ENCODE measurements at places on chromosomes 7 and 10.

- DNase-seq = no peak
These were observed 54.8 kb upstream of the IFRD1 start for GRCh38 chr7:112395411-112395810.

- peak; percentile 92 for DNase-seq
These were observed at the start of gene AASS for GRCh38 chr7:122143751-122144711. Gene AASS (minus strand): TSS chr7:122144249. CDS start chr7:122133726, 10,523 bp downstream.

GRCh38 chr7:102912742-102913141 lies at the start of gene LRRC17:
Gene LRRC17 (plus strand): TSS chr7:102913000. CDS start chr7:102933914, 20,914 bp downstream.
- DNase-seq = peak; percentile 74

DNA sequence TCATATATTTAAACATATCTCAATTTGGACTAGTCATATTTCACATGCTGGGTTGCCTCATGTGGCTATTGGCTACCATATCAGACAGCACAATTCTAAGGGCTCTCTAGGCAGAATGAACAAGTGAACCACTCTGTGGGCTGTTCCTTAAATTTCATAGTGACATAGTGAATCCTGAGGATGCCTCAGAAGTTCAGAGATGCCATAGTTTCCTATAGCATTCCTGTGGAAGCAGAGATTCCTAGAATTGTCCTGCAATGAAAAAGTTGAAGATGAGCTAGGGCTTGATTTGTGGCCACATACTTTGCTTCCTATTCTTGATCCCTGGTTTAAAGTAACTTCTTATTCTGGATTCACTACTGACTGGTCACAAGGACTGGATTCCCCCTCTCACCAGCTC lies 35.6 kb downstream of the MKX start:
- no peak for DNase-seq

DNA sequence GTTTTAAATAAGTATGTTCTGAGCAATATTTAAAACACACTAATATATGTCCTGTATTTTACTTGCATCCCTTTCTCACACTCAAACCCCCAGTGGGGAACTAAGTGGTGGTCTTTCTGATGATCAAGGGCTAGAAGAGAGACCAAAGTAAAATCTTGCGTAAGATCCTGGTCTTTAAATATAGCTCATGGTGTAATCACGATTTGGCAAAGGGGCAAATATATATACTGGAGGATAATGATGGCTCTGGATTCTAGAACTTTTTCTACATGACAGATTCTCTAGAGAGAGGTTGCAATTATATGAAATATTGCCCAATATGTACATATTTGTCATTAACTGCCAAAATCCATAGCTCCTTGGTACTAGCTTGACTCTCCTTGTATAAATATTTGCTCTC lies 438.3 kb downstream of the NXPH1 start:
- no peak for DNase-seq

GRCh38 chr10:59381687-59382086 lies 19.3 kb upstream of the FAM13C start:
- no peak for DNase-seq

GRCh38 chr10:34710391-34710751 lies 104.7 kb downstream of the PARD3 start:
- peak; percentile 35 for DNase-seq

DNA sequence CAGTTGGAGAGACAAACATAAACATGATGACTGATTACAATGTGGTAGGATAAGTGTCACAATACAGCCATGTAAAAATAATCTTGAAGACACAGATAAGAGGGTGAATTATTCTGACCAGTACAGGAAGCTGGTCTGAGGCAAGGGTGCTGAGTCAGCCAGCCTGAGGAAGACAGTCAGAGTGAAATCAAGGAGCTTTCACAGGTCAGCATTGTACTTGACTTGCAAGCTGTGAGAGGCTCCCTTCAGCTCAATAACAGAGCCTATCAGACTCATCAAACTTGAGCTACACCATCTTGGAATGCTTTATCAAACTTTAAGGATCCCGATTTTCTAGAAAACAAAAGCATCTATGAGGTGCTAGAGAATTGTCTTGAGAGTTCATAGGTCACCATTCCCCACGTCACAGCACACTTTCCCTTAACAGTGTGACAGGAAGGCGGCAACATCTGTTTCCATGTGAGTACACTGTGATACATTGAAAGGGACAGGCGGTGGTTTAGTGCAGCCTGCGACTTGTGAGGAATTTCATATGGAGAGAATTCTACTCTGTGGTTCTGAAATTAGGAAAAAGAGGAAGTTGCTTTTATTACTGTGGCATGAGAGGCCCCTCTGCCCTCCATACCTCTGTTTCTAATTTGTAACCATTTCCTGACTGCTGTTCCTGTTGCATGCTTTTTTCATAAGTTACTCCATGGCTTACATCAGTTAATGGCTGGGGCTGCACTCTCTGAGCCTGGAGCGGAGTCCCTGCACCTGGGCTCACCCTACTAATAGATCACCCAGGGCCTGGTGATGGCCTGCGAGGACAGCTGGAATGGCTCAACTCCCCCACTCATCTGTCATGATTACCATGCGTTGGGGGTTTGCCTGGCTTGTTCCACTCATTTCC lies 417.1 kb downstream of the SUGCT start:
- no peak for DNase-seq

- DNase-seq = no peak
These were observed 263.4 kb downstream of the INHBA start for GRCh38 chr7:41439515-41439879.

- DNase-seq = peak; percentile 27
These were observed 164.5 kb upstream of the PRSS1 start for GRCh38 chr7:142584765-142585164.

GRCh38 chr10:35307297-35307696 lies 29.0 kb upstream of the CCNY start:
- no peak for DNase-seq

DNA sequence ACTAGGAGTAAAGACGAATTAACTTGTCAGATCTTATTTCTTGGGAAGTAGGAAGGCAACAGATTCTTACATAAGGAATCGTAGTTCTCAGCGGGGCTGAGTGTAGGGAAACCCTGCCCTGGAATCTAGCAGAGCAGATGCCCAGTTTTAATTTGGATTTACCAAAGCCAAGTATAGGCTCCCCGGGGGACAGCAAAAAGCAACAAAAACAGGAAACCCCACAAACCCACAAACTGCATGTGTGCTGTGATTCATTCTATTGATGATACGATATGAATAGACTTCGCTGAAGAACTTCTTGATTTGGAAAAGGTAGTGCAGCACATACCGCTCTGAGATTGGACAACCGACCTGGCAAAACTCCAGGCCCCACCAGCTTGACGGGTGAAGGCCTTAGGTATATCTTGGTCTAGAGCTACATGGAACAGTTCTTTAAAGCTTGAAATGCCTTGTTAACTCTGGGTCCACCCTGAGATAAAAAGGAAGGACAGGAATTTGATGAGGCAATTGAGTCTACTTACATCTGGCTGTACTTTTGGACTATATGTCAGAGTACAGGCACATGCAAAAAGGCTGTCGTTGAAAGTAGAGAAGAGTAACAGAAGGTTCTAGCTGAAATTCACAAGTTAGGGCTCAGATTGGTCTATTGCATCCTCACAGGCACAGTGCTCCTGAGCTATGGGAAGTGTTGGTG lies 49.1 kb downstream of the STRA8 start:
- no peak for DNase-seq

- DNase-seq = no peak
These were observed 103.7 kb upstream of the HABP2 start for GRCh38 chr10:113449006-113449695.

DNA sequence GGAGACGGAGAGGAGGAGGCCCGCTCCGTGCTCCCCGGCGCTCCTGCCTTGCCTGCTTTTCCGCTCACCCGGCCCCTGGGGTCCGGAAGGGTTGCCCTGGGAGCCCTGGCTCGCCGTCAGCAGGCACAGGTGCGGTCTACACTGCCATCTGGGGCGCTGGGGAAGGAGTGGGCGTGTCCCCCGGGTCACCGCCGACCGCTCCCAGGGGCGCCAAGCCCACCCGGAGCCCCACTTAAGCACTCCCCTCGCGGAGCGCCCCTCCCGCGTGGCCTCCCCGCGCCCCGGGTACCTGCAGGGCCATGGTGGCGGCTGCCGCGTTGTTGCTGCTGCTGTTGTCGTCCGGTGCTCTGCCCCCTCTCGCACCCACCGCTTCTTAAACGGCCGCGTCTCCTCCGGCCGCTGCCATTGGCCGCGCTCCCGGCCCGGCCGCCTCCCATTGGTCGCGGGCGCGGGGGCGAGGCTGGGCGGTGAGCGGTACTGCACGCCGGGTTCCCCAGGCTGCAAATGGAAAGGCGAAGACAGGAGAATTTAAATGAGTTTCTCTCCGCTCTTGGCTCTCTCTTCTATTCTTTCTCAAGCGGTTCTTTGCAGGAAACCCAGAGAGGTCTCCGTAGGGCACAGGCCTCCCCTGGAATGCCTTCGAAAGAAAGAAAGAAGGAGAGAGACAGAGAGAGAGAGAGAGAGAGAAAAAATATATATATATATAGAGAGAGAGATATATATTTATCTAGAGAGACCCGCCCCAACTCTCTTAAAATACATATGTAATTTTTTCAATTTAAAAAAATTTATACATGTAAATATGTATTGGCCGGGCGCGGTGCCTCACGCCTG lies at the start of gene ACBD7:
Gene ACBD7, minus strand, starts transcription at position 349 of the 834 bp plus-strand sequence. Its CDS starts 48 bp downstream, at position 301.
- peak; percentile 53 for DNase-seq

- no peak for DNase-seq
These were observed 31.0 kb downstream of the FRMPD2 start for GRCh38 chr10:48243487-48243886.

DNA sequence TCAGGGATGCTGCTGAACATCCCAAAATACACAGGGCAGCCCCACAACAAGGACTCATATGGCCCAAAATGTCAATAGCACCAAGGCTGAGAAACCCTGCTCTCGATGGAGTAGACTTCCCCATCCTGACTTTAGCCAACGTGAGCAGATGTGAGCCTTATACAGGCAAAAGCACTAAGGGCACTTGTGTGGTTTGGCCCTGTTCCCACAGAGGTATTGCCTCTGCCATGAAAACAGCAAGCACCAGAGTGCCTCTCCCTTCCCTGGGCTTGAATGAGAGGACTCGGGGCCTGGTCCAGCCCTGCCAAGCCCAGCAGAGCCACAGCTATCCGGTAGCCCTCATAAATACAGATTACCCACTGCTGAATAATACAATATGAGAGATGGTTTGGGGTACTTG lies 47.5 kb downstream of the ACSM6 start:
- no peak for DNase-seq

GRCh38 chr7:135213831-135214230 lies 2.5 kb upstream of the WDR91 start:
- no peak for DNase-seq

DNA sequence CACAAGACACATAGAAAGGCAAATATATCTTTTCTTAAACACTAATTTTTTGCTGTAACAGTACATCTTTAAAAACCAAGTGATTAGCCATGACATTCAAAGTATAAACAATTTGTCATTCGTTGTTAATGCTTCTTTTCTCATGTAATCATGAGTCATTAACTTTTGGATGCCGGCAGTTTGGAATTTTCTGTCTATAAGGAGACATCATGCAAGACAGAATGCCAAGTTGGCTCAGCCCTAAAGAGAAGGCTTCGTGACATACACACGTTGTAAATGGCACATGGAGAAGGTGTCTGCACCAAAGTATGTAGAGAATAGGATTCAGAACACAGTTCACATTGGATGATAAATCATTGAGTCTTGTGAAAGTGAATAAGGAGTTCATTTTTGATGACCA lies 35.9 kb downstream of the CCDC3 start:
- DNase-seq = no peak

- no peak for DNase-seq
These were observed 802.5 kb downstream of the GRM8 start for GRCh38 chr7:126450269-126450671.

DNA sequence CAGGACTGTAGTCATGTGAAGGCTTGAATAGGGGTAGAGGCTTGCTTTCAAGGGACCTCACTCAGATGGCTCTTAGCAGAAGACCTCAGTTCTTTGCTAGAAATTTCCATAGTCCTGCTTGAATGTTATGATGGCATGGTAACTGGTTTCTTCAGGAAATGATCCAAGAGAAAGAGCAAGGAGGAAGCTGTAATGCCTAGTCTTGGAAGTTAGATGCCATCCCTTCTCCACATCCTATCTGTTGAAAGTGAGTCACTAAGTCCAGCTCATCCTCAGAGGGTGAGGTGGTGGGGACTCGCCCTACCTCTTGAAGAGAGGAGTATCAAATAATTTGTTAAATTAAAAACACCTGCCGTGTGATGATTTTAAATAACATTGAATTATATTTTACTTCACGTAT lies 4.6 kb downstream of the MGAM start:
- DNase-seq = no peak

DNA sequence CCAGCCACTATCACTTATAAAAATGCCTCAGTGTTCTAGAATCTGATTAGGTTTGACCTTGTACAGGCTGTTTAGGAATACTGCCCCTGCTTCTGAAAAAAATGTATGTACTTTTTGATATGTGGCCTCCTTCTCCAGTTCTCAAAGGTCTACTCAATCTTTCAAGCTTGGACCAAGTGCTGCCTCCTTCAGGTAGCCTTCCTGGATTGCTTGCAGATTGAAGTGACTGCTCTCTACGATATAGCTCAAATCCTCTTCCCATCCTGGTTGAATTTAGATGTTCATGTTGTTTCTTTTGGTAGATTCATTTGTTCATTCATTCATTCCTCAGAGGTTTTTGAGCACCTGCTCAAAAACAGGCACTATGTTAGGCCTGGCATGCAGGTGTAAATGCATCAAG lies 77.2 kb upstream of the NPTX2 start:
- DNase-seq = no peak

GRCh38 chr7:36159618-36160017 lies 6.6 kb downstream of the EEPD1 start:
- DNase-seq = no peak

DNA sequence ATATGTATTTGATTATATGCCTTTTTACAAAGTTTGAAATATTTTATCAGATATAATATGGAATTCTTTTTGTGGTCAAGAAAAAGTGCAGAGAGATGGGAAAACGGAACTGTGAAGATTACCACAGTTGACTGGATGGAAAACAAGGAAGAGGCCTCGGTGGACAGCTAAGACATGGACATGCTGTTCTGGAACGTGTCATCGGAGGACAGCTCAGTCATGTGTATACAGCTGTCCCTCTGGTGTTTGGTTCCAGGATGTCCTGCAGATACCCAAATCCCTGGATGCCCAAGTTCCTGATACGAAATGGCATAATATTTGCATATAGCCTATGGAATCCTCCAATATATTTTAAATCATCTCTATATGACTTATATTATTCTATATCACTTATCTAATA lies 49.4 kb downstream of the TRIL start:
- no peak for DNase-seq

- no peak for DNase-seq
These were observed 64.1 kb upstream of the MSRB2 start for GRCh38 chr10:23031318-23031717.

DNA sequence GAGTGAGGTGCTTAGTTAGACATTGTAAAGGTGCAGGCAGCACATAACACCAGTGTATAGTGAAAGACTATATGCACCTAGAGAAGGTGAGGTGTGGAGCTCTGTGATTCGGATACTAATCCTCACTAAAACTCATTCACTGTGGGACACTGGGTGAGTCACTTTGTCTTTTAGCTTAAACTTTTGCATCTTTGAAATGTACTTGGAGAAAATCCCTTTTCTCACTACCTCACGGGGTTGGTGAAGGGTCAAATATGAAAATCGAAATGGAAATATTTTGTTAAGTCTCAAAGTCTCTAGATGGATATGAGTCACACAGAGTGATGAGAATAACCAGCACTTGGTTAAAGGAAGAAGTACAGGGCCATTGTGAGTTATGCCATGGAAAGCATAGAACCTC lies 38.0 kb downstream of the MDFIC start:
- peak; percentile 8 for DNase-seq

Data from fibroblast of the conjunctiva (primary cell).